ENCODE measurements at places on chromosomes 3 and 15. TPM values are rescaled to one million over a fixed set of nuclear protein-coding genes. Genes with fewer than 3 reads are reported as not detected.

DNA sequence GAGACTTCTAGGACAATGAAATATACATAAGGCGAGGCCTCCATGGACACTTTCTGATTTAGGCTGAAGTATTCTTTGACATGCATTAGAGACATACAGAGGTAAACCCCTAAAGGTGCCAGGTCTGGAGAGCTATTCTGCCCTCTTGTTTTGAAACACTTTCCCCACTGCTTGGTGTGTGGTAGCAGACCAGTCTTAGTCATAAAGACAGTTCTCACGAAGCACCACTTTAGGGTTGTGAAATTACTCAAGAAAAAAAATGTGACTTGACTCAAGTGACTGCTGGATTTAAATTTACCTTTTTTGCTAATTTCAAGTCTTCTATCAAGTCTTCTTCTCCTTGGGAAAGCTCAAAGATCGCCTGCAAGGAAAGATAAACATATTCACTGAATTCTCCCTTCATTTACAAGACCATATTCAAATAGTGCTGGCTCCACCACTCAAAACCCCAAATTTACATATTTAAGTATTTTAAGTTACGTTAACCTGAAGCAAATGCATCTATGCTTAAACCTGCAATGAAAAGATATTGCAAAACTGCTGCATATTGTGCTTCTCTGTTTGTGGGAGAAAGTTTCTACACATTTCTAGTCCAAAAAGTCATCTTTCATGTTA, 48.4 kb downstream of the ARHGEF3 start:
- no peak for DNase-seq

DNA sequence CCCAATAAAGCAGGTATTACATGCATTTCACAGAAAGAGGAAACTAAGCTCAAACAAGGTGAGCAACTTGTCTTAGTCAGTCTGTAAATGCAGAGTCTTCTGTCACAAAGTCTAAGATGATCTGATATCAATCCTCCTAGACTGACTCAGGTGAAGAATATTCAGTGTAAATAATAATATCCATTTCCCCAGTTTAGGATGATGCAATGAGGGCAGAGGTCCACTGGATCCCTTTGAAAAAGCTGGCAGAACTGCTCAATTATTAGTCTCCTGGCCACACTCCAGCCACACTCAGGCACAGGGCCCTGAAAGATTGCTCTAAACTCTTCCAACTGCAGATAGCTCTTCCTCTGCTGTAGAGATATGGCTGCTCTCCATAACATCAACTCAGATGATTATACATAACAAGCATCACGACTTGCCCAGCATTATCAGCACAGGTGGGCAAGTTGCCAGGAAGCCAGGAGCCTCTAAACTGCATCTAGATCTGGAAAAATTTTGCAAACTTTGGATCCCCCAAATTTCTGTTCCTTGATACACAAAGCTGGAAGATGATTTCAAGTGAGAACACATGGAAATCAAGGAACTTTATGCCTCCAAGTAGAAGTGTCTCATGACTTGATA, 129.8 kb upstream of the CPNE4 start:
- no peak for DNase-seq

- no peak for DNase-seq
Observed at GRCh38 chr15:23506762-23507161, 58.7 kb upstream of the MKRN3 start.

DNA sequence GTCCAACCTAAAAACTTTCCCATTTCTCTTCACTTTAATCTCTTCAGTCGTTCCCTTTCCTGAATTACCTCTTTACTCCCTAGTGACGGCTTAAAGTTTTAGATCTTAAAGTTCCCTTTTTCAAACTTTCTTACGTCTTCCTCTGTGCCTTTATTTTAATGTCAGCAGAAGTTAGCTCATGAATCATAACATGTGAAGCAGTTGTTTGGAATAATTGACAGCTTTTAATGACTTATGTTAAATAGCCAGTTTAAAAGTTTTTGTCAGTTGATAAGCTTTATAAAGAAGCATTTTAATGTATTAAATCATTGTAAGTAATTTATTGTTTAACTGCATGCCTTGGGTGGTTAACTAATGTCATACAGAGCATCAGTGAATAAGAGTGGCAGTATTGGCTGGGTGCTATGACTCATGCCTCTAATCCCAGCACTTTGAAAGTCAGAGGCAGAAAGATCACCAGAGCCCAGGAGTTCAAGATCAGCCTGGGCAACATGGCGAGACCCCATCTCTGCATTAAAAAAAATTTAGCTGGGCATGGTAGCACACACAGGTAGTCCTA, 33.9 kb downstream of the PIK3CA start:
- DNase-seq = no peak

- no peak for DNase-seq
Observed at GRCh38 chr3:24748520-24748919, 253.9 kb upstream of the THRB start.

GRCh38 chr3:169305460-169305859, 358.1 kb downstream of the MECOM start:
- no peak for DNase-seq

GRCh38 chr15:71044006-71044405, 71.3 kb upstream of the THSD4 start:
- no peak for DNase-seq

GRCh38 chr3:24177201-24177600, 232.1 kb downstream of the NR1D2 start:
- DNase-seq = no peak

DNA sequence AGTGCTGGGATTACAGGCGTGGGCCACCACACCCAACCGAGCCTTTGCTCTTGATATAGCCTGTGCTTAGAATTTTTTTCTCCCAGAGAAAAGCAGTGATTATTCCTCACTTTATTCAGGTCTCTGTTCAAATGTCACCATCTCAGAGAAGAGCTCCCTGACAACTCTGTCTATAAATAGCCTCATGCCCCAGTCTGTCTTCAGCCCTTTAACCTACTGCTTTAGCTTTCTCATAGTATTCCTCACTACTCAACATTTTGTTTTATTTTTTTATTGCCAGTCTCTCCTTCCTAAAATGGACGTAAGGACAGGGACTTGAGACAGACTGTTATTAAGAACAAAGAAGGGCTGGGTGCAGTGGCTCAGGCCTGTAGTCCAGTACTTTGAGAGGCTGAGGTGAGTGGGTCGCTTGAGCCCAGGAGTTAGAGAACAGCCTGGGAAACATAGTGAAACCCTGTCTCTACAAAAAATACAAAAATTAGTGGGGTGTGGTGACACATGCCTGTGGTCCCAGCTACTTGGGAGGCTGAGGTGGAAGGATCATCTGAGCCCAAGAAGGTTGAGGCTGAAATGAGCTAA, 78.7 kb upstream of the TTBK2 start:
- no peak for DNase-seq

GRCh38 chr15:38626443-38627050, 61.9 kb upstream of the RASGRP1 start:
- no peak for DNase-seq

GRCh38 chr3:131503320-131503635, 507 bp upstream of the MRPL3 start:
- DNase-seq = no peak

Gene PATL2
- total RNA-seq = 3.2 TPM

Gene SLC22A13
- total RNA-seq = not detected

Gene XIRP1
- 249 TPM for total RNA-seq

Gene SPESP1
- total RNA-seq = 7.6 TPM

Measured in Right ventricle myocardium superior (tissue), 1 donor.